ENCODE measurements at places on chromosomes 7 and 10. TPM values are rescaled to one million over a fixed set of nuclear protein-coding genes. Genes with fewer than 3 reads are reported as not detected.

The SORBS1 gene
- 123 TPM for total RNA-seq

The EN2 gene
- not detected for total RNA-seq

The CREB5 gene
- total RNA-seq = 8.0 TPM

The AQP1 gene
- total RNA-seq = 0.31 TPM

The GPR26 gene
- 3.1 TPM for total RNA-seq

The MYH16 gene
- total RNA-seq = not detected

The TEX47 gene
- total RNA-seq = not detected

The HOXA4 gene
- total RNA-seq = not detected

The CYP26A1 gene
- 10.0 TPM for total RNA-seq

The ZFYVE27 gene
- 49.0 TPM for total RNA-seq

The RGR gene
- total RNA-seq = 0.47 TPM

The OR9A2 gene
- total RNA-seq = 1.1 TPM

The ABCB1 gene
- 14.7 TPM for total RNA-seq

The ITPRID1 gene
- 8.6 TPM for total RNA-seq
